ENCODE measurements at places on chromosomes 7 and 10. TPM values are rescaled to one million over a fixed set of nuclear protein-coding genes. Genes with fewer than 3 reads are reported as not detected.

GRCh38 chr10:110150981-110151380, 56.4 kb upstream of the MXI1 start:
- no peak for DNase-seq

Gene CUZD1
- total RNA-seq, result 0.56 TPM

- no peak for DNase-seq
Observed at GRCh38 chr10:14612873-14613587, 161.7 kb downstream of the FAM107B start.

Gene NAMPT
- total RNA-seq, result 45.3 TPM

DNA sequence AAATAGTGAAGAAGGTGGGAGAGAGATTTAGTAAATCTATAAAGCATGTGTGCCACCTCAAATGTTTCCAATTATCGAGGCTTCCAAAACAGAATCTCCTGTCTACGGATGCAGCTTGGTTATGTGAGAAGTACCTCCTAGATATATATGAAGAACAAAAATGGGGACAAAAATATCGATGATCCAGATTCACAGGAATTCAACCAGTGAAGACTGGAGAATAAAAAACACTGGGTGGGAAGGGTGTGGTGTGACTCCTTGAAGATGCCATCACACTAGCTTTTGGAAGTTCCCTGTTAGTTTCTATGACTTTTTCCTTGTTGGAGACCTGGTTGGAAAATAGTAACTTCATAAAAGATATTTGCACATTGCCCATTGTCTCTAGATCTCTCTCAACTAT, 152.4 kb downstream of the LRRC4 start:
- no peak for DNase-seq

GRCh38 chr7:41955893-41956675, 253.2 kb upstream of the INHBA start:
- peak; percentile 99 for DNase-seq

DNA sequence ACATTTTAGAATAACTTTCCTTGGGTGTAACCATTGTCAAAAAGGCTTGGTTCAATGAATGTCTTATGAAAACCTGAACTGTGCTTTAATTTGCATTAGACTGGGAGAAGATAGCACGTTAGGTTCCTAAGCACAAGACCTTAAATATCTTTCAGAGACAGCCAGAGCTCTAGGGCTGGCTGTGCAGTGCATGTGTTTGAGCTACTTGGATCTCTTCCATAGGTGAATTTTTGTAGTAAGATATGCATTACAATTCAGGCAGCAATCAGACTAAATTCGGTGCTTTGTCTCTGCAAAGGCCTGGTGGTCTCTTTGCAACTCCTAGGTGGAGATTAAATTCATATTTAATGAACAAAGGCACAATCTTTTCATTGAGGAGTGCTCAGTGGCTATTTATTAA, 192.0 kb downstream of the ZNF438 start:
- DNase-seq, result no peak

Gene FFAR4
- not detected for total RNA-seq

- DNase-seq, result peak; percentile 6
Observed at GRCh38 chr10:117004227-117005025, 561 bp downstream of the SHTN1 start.

DNA sequence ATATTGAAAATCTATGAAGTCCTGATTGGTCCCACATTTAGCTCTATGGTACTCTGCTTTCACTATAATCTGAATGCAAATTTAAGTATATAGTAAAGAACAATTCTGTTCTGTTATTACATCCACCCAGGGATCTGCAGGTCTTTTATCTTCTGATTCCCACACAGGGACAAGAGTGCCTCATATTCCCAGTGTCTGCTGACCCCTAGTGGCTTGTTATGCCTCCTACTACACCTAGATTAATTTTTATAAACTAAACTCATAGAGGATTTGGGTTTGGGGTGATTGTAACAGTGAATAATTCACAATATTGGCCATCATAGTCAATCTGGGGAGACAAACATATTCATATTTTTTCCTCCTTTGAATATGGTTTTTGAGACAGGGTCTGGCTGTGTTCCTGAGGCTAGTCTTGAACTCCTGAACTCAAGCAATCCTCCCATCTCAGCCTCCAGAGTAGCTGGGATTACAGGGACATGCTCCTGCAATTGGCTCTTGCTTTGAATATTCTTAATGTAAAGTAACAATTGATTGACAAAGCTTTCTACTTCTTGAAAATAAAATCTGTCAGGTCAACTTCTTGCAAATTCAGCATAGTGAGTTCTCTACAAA, 282.1 kb downstream of the KCND2 start:
- peak; percentile 47 for DNase-seq

GRCh38 chr7:158124671-158125079, 462.9 kb downstream of the PTPRN2 start:
- no peak for DNase-seq

DNA sequence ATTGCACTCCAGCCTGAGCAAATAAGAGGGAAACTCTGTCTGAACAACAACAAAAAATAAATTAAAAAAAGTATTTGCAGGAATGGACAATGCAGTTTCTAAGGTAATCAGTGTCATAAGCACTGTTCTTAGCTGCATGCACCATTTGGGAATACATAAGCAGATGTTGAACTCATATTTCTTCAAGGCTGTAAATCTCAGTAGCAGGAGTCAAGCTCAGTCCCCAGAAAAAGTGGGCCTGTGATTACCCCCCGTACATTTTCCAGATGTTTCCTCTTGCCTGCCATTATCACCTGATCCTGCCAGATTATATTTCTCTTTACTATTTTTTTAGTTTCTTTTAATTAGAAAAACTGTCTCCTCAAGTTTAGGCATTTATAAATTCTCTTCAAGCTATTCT, 667.6 kb upstream of the ANKRD30A start:
- DNase-seq, result no peak

Gene PRKRIP1
- 6.5 TPM for total RNA-seq

- DNase-seq, result no peak
Observed at GRCh38 chr7:116377721-116378120, 121.8 kb upstream of the CAV2 start.

Gene CLRN3
- not detected for total RNA-seq

DNA sequence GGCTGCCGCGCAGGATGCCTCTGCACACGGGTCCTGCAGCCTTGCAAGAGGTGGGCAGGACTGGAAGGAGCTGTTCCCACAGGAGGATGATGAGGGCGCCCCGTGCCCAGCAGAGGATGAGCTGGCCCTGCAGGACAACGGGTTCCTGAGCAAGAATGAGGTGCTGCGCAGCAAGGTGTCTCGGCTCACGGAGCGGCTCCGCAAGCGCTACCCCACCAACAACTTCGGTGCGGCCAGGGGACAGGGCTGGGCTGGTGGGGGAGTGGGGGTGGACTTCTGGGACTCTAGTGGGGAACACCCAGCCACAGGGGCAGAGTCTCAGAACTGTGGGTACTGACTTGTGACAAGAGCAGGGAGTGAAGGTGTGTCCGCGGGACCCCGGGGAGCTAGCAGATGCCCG, 16.0 kb downstream of the ZFYVE27 start:
- no peak for DNase-seq

Gene TBATA
- total RNA-seq, result not detected

GRCh38 chr7:158067219-158067930, 520.2 kb downstream of the PTPRN2 start:
- no peak for DNase-seq

DNA sequence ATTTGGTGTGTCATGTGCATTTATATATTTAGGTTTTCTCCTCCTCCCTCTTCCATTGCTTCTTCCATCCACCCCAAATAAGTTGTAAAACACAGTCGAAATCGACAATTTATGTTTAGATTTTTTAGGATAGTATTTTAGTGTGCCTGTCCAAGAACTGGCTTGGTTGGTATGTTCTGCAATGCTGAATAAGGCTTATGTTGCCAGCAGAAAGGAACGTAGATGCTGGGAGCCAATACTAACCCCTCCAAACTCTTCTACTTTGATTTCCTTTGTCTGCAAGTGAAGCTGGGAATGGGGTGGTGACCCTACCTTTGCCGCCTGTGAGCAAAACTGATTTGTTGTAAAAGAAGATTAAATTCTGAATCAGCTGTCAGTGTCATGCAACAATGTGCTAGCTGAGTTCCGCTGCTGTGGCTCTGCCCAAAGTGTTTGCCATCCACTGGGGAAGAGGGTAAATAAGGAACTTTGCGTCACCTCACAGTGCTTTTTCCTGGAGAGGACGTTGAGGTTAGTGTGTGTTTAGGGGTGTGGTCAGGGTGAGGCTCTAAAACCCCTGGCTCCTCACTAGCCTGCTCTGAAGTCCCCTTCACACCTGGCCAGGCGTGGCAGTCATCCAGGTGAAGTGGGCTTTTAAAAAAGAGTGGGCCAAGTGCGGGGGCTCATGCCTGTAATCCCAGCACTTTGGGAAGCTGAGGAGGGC, 44.4 kb downstream of the TACC2 start:
- no peak for DNase-seq

DNA sequence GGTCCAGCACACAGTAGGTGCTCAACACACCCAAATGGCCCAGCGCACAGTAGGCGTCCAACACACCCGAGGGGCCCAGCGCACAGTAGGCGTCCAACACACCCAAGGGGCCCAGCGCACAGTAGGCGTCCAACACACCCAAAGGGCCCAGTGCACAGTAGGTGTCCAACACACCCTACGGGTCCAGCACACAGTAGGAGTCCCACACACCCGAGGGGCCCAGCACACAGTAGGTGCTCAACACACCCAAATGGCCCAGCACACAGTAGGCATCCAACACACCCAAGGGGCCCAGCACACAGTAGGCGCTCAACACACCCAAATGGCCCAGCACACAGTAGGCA, 80.8 kb downstream of the FOXL3 start:
- DNase-seq, result no peak

DNA sequence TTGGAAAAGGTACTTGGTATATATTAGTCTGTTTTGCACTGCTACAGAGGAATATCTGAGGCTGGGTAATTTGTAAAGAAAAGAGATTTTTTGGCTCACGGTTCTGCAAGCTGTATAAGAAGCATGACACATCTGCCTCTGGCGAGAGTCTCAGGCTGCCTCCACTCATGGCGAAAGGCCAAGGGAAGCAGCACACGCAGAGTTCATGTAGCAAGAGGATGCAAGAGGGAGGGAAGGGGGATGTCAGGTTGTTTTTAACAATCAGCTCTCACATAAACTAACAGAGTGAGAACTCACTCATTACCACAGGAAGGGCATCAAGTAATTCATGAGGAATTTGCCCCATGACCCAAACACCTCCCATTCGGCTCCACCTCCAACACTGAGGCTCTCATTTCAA, 484.8 kb upstream of the DPP6 start:
- no peak for DNase-seq

Gene EMX2
- not detected for total RNA-seq

Data from IMR-90 (cell line).